ENCODE measurements at places on chromosomes 2 and 18.

GRCh38 chr2:103293067-103293741 is 531.4 kb downstream of the TMEM182 start:
- DNase-seq = no peak

DNA sequence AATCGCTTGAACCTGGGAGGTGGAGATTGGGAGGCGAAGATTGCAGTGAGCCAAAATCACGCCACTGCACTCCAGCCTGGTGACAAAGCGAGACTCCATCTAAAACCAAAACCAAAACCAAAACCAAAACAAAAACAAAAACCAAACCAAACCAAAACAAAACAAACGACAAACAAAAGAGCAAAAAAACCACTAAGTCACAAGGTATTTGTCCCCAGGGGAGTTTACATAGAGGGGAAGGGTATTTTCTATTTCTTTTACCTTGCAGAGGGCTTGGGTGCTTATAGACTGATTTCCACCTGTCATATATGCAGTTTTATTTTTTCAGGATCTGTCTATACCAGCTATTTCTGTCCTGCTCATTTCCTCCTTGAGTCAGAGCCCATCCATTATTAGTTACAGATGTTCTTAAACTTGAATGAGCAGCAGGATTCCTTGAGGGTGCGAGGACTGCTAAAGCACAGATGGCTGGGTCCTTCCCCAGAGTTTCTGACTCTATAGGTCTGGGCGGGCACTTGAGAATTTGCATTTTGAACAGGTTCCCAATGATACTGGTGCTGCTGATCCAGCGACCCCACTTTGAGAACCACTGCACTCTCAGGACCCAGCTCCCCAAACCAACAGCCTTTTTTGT is 102.2 kb upstream of the UXS1 start:
- no peak for DNase-seq

- no peak for DNase-seq
These were observed 56.3 kb downstream of the MARCHF4 start for GRCh38 chr2:216315802-216316603.

GRCh38 chr2:28589746-28590463 is 94.0 kb downstream of the PLB1 start:
- no peak for DNase-seq

GRCh38 chr18:48004577-48004976 is 74.1 kb upstream of the SMAD2 start:
- DNase-seq = no peak

- DNase-seq = no peak
These were observed 89.1 kb upstream of the LHCGR start for GRCh38 chr2:48844417-48845155.

GRCh38 chr2:112805542-112805941 is 21.2 kb upstream of the IL1A start:
- no peak for DNase-seq

DNA sequence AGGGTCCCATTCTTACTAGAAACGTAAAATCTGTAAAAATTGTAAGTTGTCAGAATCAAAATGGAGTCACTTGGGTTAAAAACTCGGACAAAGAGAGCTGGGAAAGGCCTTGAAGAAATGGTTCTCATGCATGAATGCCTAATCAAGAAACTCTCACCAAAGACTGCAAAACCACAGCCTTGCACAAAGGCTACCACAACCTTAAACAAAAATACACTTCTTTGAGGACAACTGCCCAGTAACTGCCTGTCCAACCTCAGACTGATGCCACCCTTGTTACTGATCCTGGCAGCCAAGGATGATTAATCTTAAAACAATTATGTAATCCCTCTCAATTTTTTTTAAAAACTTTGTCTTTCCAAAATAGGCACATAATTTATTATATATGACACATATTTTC is 299.3 kb downstream of the CCDC85A start:
- DNase-seq = no peak

- DNase-seq = no peak
These were observed 129.9 kb downstream of the BCL11A start for GRCh38 chr2:60423505-60423904.

DNA sequence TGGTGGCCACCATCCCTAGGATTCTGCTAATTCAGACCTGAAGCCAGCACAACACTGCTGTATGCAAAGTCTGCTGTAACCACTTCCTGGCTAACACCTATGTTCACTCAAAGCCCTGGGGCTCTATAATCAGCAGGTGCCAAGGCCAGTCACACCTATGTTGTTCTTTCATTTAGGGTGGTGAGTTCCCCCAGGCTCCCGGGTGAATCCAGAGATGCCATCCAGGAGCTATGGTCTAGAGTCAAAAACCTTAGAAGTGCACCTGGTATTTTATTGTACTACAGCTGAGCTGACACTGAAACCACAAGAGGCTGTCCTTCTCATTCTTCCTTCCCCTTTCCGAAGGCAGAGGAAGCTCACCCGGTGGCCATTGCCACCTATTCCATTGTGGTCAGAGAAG is 46.2 kb upstream of the CCDC141 start:
- DNase-seq = no peak

- no peak for DNase-seq
These were observed 94.8 kb downstream of the GREB1L start for GRCh38 chr18:21336846-21337245.

- no peak for DNase-seq
These were observed 7.3 kb upstream of the ATOH8 start for GRCh38 chr2:85746321-85747004.

GRCh38 chr2:43170405-43171105 is 55.9 kb downstream of the ZFP36L2 start:
- DNase-seq = no peak

DNA sequence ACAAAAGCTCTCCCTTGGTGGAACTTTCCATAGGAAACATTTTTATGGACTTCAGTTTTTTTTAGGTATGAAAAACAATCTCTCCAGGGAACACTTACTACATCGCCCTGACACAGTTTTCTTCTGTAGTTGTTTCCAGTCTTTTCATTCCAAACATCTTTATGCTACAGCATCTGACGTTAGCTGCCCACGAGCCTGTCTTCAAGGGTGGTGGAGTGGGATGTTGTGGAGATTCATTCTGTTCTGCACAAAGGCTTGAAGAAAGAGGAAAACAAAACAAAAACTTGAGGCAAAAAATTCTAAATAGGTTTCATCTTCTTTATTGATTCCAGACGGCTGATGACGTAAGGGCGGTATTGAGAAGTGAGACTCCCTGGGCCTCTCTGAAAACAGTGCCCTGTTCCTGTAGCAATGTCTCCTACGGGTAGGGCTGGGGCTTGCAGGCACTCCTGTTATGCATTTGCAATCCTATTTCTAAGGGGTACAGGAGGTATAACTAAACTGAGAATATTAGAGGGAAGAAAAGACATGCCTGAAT is 375.0 kb downstream of the RNF144A start:
- no peak for DNase-seq

DNA sequence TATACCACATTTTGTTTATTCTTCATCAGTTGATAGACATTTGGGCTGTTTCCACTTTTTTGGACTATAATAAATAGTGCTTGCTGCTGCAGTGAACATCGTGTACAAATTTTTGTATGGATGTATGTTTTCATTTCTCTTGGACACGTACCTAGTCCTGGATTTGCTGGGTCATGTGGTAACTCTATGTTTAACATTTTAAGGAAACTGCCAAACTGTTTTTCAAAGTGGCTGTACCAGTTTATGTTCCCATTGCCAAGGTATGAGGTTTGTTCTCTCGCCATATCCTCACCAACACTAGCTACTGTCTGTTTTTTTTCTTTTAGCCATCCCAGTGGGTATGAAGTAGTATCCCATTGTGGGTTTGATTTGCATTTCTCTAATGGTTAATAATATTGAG is 42.5 kb downstream of the GREB1L start:
- no peak for DNase-seq

DNA sequence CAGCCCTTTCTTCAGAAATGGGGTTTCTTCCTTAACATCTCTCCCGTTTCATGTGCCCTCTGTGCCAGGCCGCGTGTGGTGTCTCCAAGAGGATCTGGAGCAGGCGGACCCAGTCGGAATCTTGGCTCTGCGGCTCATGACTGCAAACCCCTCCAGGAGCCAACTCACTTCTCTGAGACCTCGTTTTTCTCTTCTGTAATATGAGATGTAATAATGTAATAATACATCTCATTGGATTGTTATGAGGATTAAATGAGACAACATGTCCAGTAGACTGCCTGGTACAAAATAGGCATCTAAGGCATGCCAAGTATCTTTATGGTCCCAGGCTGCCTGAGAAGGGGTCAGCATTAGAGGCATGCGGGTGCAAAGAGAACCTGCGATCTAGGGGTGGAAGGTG is 221.3 kb upstream of the REV1 start:
- no peak for DNase-seq

GRCh38 chr2:160335441-160335840 is 135.4 kb upstream of the ITGB6 start:
- no peak for DNase-seq

- DNase-seq = no peak
These were observed 202.9 kb upstream of the TPO start for GRCh38 chr2:1210352-1210751.

DNA sequence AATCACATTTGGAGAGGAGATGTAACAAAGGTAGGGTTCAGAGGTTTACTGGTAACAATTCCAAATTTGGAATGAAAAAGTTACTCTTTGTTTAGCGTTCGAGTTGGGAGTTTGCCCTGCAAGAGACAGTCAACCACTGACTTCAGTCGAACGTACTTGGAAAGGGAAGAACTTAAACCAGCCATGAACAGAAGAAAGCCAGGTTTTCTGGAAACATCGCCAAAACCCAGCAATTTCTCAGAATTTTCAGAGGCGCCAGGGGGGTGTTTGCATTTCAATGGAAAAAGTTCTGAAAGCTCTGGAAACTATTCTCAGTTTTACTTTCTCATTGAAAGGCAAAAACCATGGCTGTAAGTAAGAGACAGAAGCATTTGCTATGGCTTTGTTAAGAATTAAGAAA is 28.5 kb upstream of the AQP4 start:
- no peak for DNase-seq

- no peak for DNase-seq
These were observed 148.3 kb downstream of the MBD2 start for GRCh38 chr18:54076166-54076565.

DNA sequence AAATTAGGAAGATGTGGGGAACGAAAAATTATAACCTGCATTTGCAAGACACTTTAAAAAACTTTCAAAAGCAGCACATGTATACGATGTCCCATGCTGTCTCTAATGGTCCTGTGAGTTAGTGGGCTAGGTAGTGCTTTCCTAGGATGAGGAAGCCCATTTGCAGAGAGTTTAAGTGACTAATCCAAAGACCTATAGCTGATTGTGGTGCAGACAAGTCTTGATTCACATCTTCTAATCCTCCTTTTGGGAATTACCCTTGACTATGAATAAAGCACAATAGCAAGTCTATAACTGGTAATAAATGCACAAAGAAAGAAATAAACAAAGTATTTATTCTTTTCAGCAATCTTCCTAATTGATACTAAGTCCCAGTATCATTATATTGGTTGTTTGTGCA is 234.6 kb upstream of the FANCL start:
- DNase-seq = no peak

- no peak for DNase-seq
These were observed 213.8 kb downstream of the HRH4 start for GRCh38 chr18:24674200-24674599.

GRCh38 chr2:82124629-82125028 is 1820.1 kb upstream of the LRRTM1 start:
- no peak for DNase-seq

GRCh38 chr18:75625966-75626365 is 198.5 kb upstream of the SMIM21 start:
- no peak for DNase-seq

Data from NCI-H1436 treated with DMSO at 0.1 percent for 48 hours (cell line).